NCI-H774 (cell line): ENCODE measurements at places on chromosomes 3 and 15.

- DNase-seq = no peak
Observed at GRCh38 chr15:39530480-39531342, 50.2 kb upstream of the THBS1 start.

DNA sequence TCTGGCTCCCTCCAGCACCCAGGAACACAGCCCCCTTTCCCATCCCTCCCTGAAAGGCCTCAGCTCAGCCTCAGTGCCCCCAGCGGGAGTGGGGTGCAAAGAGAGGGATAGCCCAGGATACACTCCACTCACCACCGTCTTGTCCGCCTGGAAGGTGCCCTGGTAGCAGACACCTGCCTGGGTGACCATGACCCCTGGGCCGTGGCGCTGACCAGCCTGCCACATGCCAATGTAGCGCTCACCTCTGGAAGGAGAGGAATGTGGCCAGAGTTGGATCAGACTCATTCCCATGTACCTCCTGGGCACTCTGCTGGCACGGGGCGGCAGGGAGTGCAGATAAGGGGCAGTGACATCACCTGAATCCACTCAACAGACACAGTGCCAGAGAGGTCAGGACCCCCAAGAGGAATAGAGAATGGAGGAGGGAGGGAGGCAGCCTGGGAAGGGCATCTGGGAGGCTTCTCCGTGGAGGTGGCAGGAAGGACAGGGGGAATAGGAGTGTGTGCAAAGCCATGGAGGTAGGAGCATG is 13.1 kb downstream of the ALS2CL start:
- DNase-seq = no peak

- DNase-seq = peak; percentile 50
Observed at GRCh38 chr3:159765030-159765859, 223.4 kb upstream of the IL12A start.

- DNase-seq = no peak
Observed at GRCh38 chr3:133077688-133078087, 39.5 kb downstream of the TMEM108 start.

DNA sequence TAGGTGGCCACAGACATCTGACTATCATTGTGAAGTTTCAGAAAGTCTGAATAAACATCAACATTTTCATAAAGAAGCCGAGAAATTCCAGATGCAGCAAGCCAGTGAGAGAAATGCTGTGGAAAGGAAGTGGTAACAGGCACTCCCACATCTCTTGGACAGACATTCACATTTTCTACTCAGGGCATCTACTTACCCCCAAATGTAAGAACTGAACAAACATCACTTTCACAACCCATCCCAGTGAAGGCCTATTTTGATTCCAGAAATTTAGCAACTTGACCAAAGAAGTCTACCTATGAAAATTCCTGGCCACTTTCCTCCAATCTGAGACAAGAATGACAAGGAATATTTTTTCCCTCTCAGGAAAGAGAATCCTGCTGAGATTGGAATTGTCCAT is 224.8 kb upstream of the DCBLD2 start:
- DNase-seq = no peak
